Left lung (tissue), 14 donors: ENCODE measurements at places on chromosomes 1 and 21. TPM values are rescaled to one million over a fixed set of nuclear protein-coding genes. Genes with fewer than 3 reads are reported as not detected.

The CD101 gene
- polyA plus RNA-seq, result 1.7 TPM

The GUCA2B gene
- polyA plus RNA-seq, result not detected

The C1orf94 gene
- not detected for polyA plus RNA-seq

The FMO1 gene
- polyA plus RNA-seq, result 2.0 TPM

The C1orf185 gene
- polyA plus RNA-seq, result not detected

The CXADR gene
- polyA plus RNA-seq, result 27.8 TPM

The CELA3B gene
- 0.27 TPM for polyA plus RNA-seq

The FCAMR gene
- polyA plus RNA-seq, result not detected

GRCh38 chr1:19862944-19863343 lies 19.3 kb upstream of the OTUD3 start:
- DNase-seq, result no peak

GRCh38 chr1:106494646-106495045 lies 561.8 kb upstream of the PRMT6 start:
- no peak for DNase-seq

DNA sequence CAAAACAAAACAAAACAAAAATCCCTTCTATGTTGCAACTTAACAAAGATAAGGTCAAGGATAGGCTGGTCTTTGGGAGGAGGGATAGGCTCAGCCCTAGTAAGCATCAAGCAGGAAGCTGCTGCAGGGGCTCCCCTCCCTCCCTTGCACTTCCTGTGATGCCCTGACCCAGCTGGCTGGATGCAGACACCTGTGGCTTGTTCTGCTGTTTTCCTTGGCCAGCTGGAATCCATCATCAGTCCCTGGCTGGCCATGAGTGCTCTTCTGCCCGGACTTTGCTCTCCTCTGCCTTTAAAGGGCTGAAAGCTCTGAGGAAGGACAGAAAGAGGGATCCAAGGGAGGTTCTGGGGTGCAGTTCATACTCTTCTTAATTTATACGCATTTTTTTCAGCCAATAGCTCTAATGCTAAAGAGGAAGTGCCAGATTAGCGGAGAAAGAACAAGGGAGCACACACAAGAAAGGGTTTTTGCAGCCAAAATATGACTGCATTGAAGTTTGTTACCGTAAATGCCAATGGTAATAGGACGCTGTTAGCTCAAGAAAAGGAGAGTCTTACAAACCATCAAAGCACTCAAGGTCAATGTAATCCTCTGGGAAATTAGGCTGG lies 19.9 kb upstream of the UBE2U start:
- DNase-seq, result no peak

DNA sequence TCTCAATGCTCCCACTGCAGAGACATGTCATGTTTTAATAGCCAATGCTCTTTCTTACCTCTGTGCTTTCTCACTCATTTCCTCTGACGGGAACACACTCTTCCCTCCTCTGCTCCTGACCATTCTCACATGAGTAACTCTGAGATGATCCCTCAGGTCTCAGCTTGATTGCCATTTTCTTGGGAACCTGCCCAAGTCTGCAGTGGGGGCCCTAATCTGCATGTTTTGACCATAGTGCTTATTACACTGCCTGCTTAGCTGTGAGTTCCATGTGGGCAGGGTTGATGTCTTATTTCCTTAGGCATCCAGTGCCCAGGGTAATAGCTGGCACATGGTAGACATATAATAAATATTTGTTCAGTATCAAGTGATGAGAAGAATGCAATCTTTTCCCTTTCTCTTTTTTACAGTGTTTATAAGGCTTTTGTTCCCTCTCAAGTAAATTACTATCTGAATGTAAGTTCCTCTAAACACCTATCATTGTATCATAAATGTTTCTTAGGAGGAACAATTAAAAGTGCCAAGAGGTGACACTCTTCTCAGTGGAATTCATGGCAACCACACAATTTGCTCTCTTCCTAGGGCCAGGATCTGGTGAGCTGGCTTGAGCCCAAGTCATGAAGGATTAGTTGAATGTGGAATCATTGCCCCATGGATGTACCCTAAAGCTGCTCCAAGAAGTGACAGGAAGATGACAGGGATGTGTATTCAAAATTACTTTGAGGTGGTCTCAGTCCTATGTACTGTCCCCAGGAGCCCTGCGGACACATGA lies 485.4 kb upstream of the USP24 start:
- no peak for DNase-seq

GRCh38 chr1:110084227-110085078 lies 14.0 kb upstream of the ALX3 start:
- DNase-seq, result peak; percentile 55

DNA sequence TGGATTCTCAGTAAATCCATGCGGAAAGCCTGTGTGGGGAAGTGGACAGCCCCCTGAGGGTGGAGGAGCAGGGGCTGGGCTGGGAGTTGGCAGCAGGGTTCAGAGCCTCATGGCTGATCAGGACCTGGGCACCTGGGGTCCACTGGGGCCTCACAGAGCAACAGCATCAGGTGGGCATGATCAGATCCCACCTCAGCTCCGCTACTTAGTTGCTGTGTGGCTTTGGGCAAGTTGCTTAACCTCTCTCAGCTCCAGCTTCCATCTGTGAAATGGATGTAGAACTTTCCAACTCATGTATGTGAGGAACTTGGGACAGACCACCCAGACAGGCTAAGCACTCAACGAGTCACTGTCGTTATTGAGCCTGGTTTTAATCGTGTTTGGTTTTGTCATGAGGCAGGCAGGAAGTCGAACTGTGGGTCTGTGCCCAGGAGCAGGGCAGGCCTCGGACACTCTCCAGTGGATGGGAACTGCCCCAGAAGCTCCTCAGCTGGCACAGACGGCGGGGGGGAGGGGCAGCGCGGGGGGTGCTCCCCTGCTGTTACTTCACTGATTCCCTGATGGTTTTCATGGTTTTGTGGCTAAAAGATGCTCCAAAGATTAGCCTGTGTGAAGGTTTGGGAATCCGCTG lies 155.8 kb upstream of the TMEM51 start:
- no peak for DNase-seq

DNA sequence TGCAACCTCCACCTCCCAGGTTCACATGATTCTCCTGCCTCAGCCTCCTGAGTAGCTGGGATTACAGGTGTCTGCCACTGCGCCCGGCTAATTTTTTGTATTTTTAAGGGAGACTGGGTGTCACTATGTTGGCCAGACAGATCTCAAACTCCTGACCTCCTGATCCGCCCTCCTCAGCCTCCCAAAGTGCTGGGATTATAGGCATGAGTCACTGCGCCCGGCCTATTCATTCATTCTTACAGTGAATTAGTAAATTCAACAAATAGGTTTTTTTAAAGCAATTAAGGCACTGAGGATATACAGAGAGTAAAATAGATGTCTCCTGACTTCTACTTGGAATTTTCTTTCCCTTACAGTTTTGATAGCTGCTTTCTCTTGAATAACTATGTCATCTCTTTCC lies 43.5 kb downstream of the CDC42 start:
- no peak for DNase-seq

- DNase-seq, result peak; percentile 66
These were observed 13.2 kb upstream of the COL6A2 start for GRCh38 chr21:46084709-46085108.

DNA sequence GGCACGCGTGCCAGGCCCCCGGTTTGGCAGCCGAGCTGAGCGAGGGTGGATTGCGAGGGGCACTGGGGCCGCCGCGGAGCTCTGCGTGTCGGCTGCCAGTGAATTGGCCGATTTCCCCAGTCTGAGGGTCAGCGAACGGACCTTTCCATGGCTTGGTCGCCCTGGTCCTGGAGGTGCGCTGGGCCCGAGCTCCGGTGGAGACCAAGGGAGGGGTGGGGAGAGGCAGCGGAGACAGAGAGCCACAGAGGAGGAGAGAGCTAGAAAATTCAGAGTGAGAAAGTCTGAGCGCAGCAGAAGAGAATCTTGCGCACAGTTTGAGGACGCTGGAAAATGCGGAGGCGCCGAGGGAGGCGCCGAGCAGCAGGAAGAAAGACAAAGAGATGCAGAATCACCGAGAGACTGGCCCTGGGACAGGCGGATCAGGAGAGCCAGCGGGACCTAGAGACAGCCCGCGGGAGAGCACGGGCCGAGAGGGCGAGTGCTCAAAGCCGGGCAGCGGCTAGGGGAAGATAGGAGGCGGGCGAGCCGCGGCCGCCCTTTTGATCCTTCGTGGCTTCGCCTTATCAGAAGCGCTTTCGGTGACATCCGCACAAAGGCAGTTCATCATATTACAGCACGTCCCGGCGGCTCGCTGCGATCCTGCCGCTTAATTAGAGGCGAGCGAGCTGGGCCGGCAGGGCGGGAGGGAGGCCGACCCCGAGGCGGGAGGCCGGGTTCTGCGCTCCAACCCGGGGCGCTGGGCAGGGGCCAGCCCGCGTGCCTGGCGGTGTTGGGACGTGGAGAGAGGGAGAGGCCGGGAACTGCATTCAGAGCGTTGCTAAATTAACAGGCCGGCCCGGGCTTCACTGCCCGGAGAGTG lies 12.7 kb downstream of the PAX7 start:
- no peak for DNase-seq

GRCh38 chr1:92705446-92705845 lies 79.5 kb downstream of the EVI5 start:
- no peak for DNase-seq

- DNase-seq, result no peak
These were observed 201.9 kb downstream of the TOMM20 start for GRCh38 chr1:234926559-234927311.

GRCh38 chr1:89943846-89944781 lies 50.8 kb upstream of the ZNF326 start:
- no peak for DNase-seq

DNA sequence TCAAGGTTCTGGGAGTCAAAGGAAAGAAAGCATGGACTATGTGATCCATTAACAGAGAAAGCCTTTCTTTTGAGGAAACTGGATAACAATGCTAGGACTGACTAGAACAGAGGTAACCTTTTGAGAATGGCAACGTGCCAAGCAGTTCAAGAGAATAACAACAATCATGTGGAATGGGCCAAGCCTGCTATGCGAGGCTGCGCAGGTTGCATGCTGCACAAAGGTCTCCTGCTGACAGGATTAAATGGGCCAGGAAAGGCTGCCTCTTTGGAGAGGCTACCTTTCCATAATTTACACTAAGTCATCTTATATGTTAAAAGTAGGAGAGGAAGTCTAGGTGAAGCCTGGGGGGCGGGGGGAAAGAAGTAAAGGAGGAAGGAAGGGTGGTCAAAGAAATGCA lies 5.8 kb downstream of the PCNX2 start:
- DNase-seq, result no peak

DNA sequence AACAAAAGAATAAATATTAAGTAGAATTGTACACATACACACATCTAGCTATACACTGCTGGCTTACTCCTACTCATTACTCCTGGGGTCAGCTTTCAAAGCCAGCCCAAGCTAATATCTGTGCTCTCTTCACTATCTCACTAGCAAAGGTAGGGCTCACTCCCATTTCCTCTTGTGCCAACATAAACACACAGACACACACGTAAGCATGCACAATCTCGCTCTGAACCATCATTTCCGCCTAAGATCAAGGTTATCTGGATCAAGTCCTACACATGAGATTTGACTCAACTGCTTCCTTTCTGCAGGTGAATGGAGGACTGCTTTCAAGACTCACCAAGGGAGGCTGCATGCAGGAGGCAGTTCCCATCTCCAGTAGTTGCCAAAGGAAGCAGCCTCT lies 28.8 kb upstream of the MTMR11 start:
- no peak for DNase-seq

DNA sequence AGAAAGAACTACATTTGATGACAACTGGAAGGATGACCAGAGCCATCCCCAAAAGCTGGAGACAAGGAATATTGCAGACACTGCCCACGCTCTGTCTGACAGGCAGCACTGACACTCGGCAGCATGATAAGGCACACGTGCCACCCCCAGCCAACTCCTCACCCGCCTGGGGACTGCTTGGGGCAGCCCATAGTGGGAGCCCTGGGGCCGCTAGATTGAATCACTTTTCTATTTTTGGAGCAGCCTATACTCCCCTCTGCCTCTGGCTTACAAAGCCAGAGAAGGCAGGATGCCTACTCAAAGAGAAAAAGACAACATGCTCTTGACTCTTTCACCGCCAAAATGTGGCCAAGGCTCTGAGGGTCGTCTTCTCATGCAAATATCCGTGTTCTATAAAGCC lies 1.3 kb downstream of the SMG5 start:
- DNase-seq, result no peak

DNA sequence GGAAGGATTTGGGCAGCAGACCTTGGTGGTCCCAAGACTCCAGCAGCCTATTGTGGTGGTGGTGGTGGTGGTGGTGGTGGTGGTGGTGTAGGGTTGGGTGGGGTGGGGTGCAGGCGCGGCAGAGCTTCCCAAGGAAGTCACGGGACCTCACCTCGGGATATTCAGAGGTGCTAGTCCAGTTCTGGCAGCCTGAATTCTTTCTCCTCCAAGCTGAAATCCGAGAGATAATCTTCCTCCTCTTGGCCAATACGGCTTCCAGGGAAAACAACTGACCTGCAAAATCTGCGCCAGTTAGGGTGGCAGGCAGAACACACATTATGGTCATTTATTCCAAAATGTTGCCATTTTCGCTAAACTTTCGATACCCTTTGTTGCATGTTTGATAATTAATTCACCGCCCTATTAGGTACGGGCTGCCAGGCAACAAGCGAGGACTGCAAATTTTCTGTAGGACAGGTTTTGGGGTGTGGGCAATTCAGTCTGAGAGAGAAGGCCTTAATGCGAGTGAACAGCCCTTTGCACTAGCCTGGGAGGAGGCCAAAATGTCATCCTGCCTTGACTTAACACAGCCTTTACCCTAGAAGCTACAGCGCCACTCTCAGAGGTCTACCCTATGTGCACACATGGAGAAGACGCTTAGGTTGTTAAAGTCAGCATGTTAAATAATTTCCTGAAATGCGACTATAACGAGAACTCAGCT lies 33.2 kb upstream of the BSDC1 start:
- DNase-seq, result no peak

- peak; percentile 54 for DNase-seq
These were observed at the start of gene BCAR3 for GRCh38 chr1:93681101-93681988. TSS of gene BCAR3 (minus strand) at chr1:93681837. CDS start at chr1:93674930, 6,907 bp downstream.

DNA sequence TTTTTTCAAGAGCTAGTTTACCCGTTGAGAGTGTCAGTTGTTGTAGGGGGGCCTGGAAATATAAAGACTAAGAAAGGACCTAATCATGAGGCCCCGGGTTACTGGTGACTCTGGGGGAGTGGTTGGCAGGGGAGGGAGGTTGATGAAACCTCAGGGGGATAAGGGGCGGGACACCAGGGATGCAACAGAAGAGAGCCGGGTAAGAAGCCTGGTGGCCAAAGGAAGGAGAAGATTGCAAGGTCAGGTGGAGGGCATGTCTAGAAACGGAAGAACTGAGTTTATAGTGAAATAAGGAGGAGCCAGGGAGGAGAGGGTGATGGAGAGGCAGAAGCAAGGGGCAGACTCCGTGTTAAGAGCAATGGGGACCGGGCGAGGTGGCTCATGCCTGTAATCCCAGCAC lies 12.5 kb upstream of the SPOCD1 start:
- no peak for DNase-seq

DNA sequence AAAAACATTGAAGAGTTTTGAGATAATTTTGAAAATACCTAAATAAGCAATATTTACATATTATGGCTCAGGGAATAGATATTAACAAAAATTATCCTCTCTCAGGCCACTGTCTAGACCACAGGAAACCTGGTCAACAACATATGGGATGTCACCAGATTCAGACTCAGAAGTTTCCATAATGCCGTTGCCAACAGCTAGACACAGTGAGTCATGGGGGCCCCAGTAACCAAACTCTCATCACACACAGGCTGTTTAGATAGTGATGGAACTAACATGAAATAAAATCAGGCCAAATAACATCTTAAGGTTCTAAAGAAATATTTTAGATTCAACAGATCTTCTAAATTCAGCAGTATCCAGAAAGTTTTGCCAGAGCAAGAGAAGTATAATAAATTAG lies 681.7 kb upstream of the ADAMTS5 start:
- no peak for DNase-seq

GRCh38 chr1:153217212-153217611 lies at the start of gene PRR9:
TSS of gene PRR9 (plus strand) at chr1:153217584. CDS start at chr1:153218145, 561 bp downstream.
- no peak for DNase-seq
